Upper lobe of right lung (tissue), 1 donor: ENCODE measurements at places on chromosomes 5 and 9. TPM values are rescaled to one million over a fixed set of nuclear protein-coding genes. Genes with fewer than 3 reads are reported as not detected.

Gene NLN
- 15.8 TPM for total RNA-seq

Gene AHRR
- total RNA-seq, result 11.3 TPM

Gene CKMT2
- 3.0 TPM for total RNA-seq

Gene GPR151
- not detected for total RNA-seq

Gene NMUR2
- 2.1 TPM for total RNA-seq

DNA sequence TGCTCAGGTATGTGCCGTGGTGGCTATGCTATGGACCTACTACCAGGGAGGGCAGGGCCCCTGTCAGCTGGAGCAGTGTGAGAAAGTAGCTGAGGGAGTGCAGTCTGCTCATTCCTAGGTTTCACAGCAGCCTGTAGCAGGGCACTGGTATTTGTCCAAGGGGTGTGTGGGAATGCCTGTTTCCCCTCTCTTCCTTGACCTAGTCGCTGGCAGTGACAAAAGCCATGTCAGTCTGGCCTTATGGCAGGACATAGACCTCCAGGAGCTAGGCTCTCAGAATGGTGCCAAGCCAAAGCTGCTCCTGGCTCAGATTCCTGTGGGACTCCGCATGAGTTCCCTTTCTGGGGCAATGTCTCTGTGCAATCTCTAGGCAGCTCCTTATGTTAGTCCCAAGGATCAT is 253.9 kb upstream of the TYRP1 start:
- no peaks in the 10 kb centered on the region for H3K36me3 ChIP-seq
- DNase-seq, result no peak
- no peak overlapping the region for H3K27ac ChIP-seq
- no peaks in the 10 kb centered on the region for H3K27me3 ChIP-seq
- H3K4me3 ChIP-seq, result no peak overlapping the region

GRCh38 chr9:119020284-119020683 is 349.0 kb downstream of the BRINP1 start:
- DNase-seq, result no peak
- H3K4me1 ChIP-seq, result peaks cover 2% of the 10 kb centered on the region
- no peak overlapping the region for H3K27ac ChIP-seq
- H3K4me3 ChIP-seq, result no peak overlapping the region
- no peaks in the 10 kb centered on the region for H3K27me3 ChIP-seq
- H3K36me3 ChIP-seq, result no peaks in the 10 kb centered on the region

GRCh38 chr9:127943731-127944144 is 6.1 kb upstream of the DPM2 start:
- peak; percentile 93 for DNase-seq
- H3K27me3 ChIP-seq, result no peaks in the 10 kb centered on the region
- H3K4me3 ChIP-seq, result no peak overlapping the region
- no peaks in the 10 kb centered on the region for H3K4me1 ChIP-seq

DNA sequence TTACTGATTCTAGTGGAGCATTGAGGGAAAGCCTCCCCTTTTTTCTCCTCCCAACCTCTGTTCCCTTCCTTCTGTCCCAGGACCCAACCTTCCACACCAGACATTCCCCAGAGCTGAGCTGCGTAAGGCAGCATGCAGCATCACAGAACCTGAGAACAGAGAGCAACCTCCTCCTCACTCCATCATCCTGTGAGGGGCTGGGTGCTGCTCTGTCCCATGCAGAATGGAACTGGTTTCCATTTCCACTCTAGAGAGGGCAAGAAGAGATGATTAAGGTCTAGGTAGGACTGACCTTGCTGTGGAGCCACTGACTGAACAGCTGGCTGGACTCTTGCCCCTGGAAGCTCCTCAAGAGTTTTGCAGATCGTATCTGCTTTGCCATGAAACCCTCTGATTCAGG is 30.1 kb upstream of the IL7R start:
- H3K4me1 ChIP-seq, result no peaks in the 10 kb centered on the region
- no peak overlapping the region for H3K4me3 ChIP-seq
- no peak overlapping the region for H3K27ac ChIP-seq
- H3K27me3 ChIP-seq, result no peaks in the 10 kb centered on the region
- no peak for DNase-seq

- H3K27me3 ChIP-seq, result peaks cover 10% of the 10 kb centered on the region
- H3K36me3 ChIP-seq, result no peaks in the 10 kb centered on the region
- H3K27ac ChIP-seq, result no peak overlapping the region
- H3K4me1 ChIP-seq, result peaks cover 14% of the 10 kb centered on the region
- no peak for DNase-seq
- peak overlapping the region; percentile 53 for H3K4me3 ChIP-seq
These were observed 1.9 kb downstream of the NIM1K start for GRCh38 chr5:43193894-43194265.

GRCh38 chr5:51345106-51345505 is 38.1 kb upstream of the ISL1 start:
- no peak overlapping the region for H3K4me3 ChIP-seq
- no peaks in the 10 kb centered on the region for H3K4me1 ChIP-seq
- no peak overlapping the region for H3K27ac ChIP-seq
- no peaks in the 10 kb centered on the region for H3K36me3 ChIP-seq
- no peaks in the 10 kb centered on the region for H3K27me3 ChIP-seq
- no peak for DNase-seq

DNA sequence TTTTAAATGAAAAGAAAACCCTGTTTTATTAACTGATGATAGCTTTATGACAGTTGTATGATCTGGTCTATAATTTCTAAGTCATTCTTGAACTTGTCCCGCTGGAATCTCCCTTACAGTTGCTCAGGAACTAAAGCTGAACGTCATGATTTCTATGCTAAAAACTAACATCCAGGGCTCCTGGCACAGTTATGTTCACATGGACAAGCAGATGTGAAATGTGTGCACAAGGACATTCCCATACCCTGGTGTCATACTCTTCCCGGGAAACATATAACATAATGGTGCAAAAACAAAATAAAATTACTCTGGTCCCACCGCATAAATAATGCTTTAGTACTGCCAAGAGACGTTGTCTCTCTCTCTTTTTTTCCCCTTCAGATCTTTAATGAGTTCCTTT is 134.9 kb downstream of the PRDM6 start:
- H3K27ac ChIP-seq, result no peak overlapping the region
- no peaks in the 10 kb centered on the region for H3K36me3 ChIP-seq
- no peak overlapping the region for H3K4me3 ChIP-seq
- DNase-seq, result no peak
- no peaks in the 10 kb centered on the region for H3K27me3 ChIP-seq

DNA sequence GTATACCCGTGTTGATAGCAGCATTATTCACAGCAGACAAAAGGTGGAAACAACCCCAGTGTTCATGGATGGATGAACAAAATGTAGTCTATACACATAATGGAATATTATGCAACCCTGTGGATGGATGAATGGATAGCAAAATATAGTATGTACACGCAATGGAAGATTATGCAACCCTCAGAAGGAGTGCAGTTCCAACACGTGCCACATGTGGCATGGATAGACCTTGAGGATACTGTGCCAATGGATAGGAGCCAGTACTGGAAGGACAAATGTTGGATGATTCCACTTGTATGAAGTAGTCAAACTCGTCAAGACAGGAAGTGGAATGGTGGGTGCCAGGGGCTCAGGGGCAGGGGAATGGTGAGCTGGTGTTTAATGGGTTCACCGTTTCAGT is 44.9 kb downstream of the PLEKHG4B start:
- no peak for DNase-seq
- no peaks in the 10 kb centered on the region for H3K4me1 ChIP-seq
- no peaks in the 10 kb centered on the region for H3K27me3 ChIP-seq

GRCh38 chr9:4301971-4302427 is 2.1 kb upstream of the GLIS3 start:
- H3K27me3 ChIP-seq, result no peaks in the 10 kb centered on the region
- H3K4me3 ChIP-seq, result no peak overlapping the region
- peaks cover 15% of the 10 kb centered on the region for H3K4me1 ChIP-seq
- H3K27ac ChIP-seq, result no peak overlapping the region
- no peak for DNase-seq
- no peaks in the 10 kb centered on the region for H3K36me3 ChIP-seq

- no peaks in the 10 kb centered on the region for H3K27me3 ChIP-seq
- DNase-seq, result no peak
- H3K4me1 ChIP-seq, result peaks cover 7% of the 10 kb centered on the region
- no peaks in the 10 kb centered on the region for H3K36me3 ChIP-seq
These were observed 376.6 kb downstream of the EFNA5 start for GRCh38 chr5:107294211-107294550.

GRCh38 chr5:136006164-136006563 is 22.6 kb upstream of the TGFBI start:
- H3K27me3 ChIP-seq, result no peaks in the 10 kb centered on the region
- no peak for DNase-seq
- H3K36me3 ChIP-seq, result no peaks in the 10 kb centered on the region
- H3K4me1 ChIP-seq, result peaks cover 5% of the 10 kb centered on the region
- no peak overlapping the region for H3K4me3 ChIP-seq

DNA sequence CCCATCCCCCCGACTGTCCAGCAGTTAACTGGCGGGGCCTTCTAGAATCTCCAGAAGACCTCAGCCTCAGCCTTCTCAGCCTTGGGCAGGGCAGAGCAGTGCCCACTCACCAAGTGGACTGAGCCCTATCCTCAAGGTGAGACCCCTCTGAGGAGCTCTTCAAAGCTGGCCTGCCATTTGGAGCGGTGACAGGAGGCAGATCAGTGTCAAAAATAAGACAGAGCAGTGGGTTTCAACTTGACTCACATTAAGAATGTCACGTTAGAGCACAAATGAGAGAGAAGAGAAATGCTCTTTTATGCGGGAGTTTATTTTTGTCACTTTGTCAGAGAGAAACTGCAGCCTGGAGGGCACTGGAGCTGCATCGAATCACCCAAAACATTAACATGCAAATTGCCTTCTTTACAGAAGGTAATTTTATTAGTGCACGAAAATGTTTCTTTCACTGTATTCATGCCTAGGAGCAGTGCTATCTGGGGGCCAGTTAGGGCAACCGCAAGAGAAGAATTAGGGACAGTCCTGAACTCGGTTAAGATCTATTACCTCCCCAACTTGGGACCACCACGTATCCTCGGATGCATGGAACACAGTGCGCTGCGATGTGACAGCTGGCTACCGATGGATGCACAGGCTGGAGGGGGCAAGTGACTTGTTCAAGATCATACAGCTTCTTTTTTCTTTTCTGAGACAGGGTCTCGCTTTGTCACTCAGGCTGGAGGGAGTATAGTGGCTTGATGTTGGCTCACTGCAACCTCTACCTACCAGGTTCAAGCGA is 188.5 kb downstream of the DAB2IP start:
- H3K36me3 ChIP-seq, result no peaks in the 10 kb centered on the region
- H3K4me1 ChIP-seq, result no peaks in the 10 kb centered on the region
- H3K27me3 ChIP-seq, result no peaks in the 10 kb centered on the region
- H3K27ac ChIP-seq, result no peak overlapping the region
- H3K4me3 ChIP-seq, result no peak overlapping the region

DNA sequence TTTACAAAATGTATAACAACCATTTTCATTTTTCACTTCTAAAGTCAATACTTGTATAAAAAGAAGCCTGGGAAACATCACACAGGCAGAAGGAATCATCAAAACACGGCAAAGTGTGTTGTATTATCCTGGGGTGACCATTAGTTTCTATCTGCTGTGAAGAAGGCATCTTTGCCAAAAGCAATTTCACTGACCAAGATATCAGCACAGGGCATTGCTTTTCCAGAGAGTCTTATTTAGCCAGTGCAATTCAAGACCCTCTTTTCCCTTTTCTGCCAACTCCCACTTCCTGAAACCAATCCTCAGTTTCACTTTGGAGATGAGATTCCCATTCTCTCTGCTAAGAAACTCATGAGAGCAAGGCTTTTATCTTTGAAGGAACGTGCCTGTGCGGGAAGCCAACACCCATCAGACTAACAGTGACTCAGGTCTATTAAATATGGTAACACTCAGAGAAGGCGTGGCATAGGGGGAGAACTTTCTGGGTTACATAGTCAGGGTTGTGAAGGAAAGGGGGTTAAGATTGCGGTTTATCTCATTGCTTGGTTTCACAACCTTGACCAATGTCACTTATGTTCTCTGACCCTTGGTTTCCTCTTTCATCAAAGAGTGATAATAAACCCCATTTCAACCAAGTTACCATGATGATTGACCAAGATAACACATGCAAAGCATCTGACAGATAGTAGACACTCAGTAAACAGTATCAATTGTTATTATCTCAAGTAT is 666.9 kb upstream of the KLF4 start:
- H3K27ac ChIP-seq, result no peak overlapping the region
- no peaks in the 10 kb centered on the region for H3K4me1 ChIP-seq
- DNase-seq, result no peak
- H3K36me3 ChIP-seq, result no peaks in the 10 kb centered on the region
- H3K27me3 ChIP-seq, result no peaks in the 10 kb centered on the region

- no peaks in the 10 kb centered on the region for H3K27me3 ChIP-seq
- DNase-seq, result no peak
- H3K27ac ChIP-seq, result no peak overlapping the region
These were observed 203.4 kb upstream of the SEMA6A start for GRCh38 chr5:116778032-116778431.
